WTC11 (cell line): ENCODE measurements at places on chromosomes 3 and 15.

DNA sequence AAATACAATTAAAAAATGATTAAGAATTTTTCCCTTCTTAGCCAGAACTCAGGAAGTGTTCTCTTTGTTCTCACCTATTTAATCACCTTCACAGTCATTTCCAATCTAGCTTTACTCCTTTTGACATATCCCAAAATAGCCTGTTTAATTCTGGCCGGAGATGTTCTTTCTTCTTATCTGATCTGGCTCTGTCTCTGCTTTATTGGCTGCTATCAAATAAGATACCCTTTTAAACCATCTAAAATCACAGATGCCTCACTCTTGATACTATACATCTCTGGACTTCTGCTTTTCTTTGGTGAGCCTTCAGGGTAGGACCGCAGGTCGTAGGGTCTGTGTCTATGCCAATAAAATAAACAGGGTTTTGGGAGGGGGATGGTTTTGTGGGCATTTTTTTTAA, 319.2 kb upstream of the SEMA6D start:
- no peaks in the 10 kb centered on the region for H3K36me3 ChIP-seq
- H3K27me3 ChIP-seq, result no peaks in the 10 kb centered on the region
- H3K4me1 ChIP-seq, result peaks cover 37% of the 10 kb centered on the region
- H3K4me3 ChIP-seq, result no peak overlapping the region

GRCh38 chr15:48025118-48025517, 95.7 kb upstream of the SLC24A5 start:
- no peaks in the 10 kb centered on the region for H3K27me3 ChIP-seq
- no peak for DNase-seq
- H3K27ac ChIP-seq, result no peak overlapping the region
- H3K36me3 ChIP-seq, result no peaks in the 10 kb centered on the region
- no peak overlapping the region for H3K4me3 ChIP-seq
- no peaks in the 10 kb centered on the region for H3K4me1 ChIP-seq

DNA sequence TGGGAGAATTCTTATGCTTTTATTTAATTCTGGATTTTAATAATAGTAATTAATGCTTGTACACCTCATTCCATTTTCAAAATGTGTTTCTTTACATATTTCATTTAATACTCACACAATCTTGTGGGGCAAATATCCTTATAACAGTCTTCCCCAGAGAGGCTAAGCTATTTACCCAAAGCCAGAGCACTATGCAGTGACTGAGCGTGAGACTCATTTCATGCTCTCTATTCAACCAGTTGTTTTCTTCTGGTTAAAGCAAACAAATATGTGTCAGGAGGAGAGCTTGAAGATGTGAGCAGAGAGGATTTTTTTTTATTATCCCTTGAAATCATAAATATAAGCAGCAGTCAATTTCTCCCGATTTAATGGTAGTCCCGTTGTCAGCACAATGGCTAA, 548.3 kb upstream of the TBL1XR1 start:
- H3K36me3 ChIP-seq, result no peaks in the 10 kb centered on the region
- H3K4me1 ChIP-seq, result peaks cover 12% of the 10 kb centered on the region
- no peak for DNase-seq

GRCh38 chr3:72887705-72888545, at the start of gene GXYLT2:
Gene GXYLT2 (plus strand): TSS chr3:72888046. CDS start chr3:72888234, 188 bp downstream.
- peaks cover 65% of the 10 kb centered on the region for H3K27me3 ChIP-seq
- H3K4me1 ChIP-seq, result peaks cover 34% of the 10 kb centered on the region
- peak within 1 kb of the TSS; percentile 75 for H3K4me3 ChIP-seq
- H3K36me3 ChIP-seq, result peaks cover 4% of the 10 kb centered on the region; the same call in 1 of the 2 replicates
- H3K27ac ChIP-seq, result peak within 1 kb of the TSS; percentile 6; the same call in 1 of the 2 replicates

GRCh38 chr3:60095516-60095915, 1045.7 kb upstream of the CFAP20DC start:
- no peaks in the 10 kb centered on the region for H3K36me3 ChIP-seq
- no peaks in the 10 kb centered on the region for H3K27me3 ChIP-seq
- DNase-seq, result no peak
- no peak overlapping the region for H3K4me3 ChIP-seq
- H3K27ac ChIP-seq, result no peak overlapping the region; the same call in 1 of the 2 replicates

DNA sequence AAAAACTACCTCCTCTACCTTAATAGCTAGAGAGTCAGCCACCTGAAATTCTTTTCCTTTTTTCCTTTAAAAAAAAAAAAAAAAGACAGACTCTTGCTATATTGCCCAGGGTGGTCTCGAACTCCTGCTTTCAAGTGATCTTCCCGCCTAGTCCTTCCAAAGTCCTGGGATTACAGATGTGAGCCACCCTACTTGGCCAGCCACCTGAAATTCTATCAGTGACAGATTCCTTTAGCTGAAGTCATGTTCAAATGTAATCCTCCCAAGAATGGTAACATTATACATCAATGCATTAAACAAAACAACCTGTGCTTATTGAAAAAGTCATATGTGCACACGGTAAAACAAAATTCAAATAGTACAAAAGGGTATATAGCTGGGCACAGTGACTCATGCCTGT, 51.8 kb upstream of the ATOSA start:
- no peaks in the 10 kb centered on the region for H3K27me3 ChIP-seq
- peak overlapping the region; percentile 51; the same call in 1 of the 2 replicates for H3K27ac ChIP-seq
- no peak for DNase-seq
- no peak overlapping the region for H3K4me3 ChIP-seq
- peaks cover 29% of the 10 kb centered on the region for H3K4me1 ChIP-seq

GRCh38 chr3:104989878-104990277, 376.8 kb upstream of the ALCAM start:
- no peak overlapping the region for H3K27ac ChIP-seq
- peaks cover 7% of the 10 kb centered on the region for H3K4me1 ChIP-seq

- DNase-seq, result no peak
- no peak overlapping the region for H3K4me3 ChIP-seq
Measured at GRCh38 chr3:158666416-158666815, 6.0 kb downstream of the LXN start.

DNA sequence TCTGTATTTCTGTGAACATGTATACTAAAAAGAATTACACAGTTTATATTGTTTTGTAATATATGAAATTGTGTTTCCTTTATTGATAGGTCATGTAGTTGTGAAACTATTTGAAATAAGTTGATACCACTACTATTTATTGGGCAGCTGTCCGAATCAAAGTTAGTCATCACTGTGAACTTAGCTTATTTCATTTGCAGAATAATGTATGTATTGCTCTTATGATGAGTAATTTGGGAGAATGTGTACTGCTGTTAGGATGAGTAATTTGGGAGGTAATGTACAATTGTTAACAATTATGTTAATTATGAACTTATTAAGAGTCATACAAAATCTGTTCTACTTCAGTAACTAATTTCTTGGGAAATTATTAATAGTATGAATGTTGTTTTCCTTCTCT, 22.2 kb downstream of the FXR1 start:
- peaks cover 30% of the 10 kb centered on the region for H3K36me3 ChIP-seq
- no peak overlapping the region for H3K4me3 ChIP-seq
- no peaks in the 10 kb centered on the region for H3K27me3 ChIP-seq
- H3K27ac ChIP-seq, result no peak overlapping the region

- H3K27me3 ChIP-seq, result no peaks in the 10 kb centered on the region
- no peak for DNase-seq
- no peak overlapping the region for H3K27ac ChIP-seq
Measured at GRCh38 chr15:43943511-43943910, 116.7 kb downstream of the WDR76 start.

DNA sequence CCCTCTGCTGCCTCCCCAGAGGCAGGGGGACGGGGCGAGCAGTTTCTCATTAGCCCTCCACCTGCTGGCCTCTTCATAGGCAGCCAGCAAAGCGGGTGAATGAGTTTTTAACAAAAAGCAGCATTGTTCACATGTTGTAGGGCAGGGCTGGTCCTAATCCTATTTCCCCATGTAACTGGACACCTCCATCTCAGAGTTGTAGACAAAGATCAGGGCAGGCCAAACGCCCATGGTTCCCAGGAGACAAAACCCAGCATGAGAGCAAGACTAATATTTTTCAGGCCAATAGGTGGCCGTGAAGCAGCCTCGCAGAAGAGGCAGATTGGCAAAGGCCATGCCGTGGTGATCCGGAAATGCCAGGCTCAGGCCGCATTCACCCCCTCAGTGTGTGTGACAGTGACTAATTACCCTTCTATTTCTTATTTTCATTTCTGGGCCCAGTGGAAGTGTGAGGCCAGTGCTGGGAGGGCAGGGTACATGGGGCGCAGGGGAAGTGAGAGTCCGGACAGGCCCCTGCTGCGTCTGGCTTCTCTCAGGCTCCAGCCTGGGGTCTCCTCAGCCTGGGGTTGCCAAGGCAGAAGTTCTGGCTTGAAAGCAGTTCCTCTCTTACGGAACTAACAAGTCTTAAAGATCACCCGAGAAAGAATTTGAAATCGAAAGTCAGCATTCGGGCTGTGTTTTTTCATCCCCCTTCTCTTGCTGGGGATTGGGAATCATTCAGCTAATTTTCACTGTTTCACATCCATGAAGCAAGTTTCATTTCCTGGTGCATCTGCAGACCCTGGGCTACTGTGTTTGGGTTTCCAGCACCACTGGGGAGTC, 64.8 kb downstream of the BOC start:
- H3K36me3 ChIP-seq, result no peaks in the 10 kb centered on the region; the same call in 1 of the 2 replicates
- no peak for DNase-seq
- H3K27ac ChIP-seq, result peak overlapping the region; percentile 82
- H3K4me3 ChIP-seq, result no peak overlapping the region
- H3K4me1 ChIP-seq, result peaks cover 17% of the 10 kb centered on the region

- H3K27ac ChIP-seq, result no peak overlapping the region
- no peak for DNase-seq
- H3K36me3 ChIP-seq, result no peaks in the 10 kb centered on the region
- H3K27me3 ChIP-seq, result no peaks in the 10 kb centered on the region
Measured at GRCh38 chr3:146899171-146899570, 294.0 kb upstream of the PLSCR5 start.

GRCh38 chr3:117463276-117464115, 753.9 kb downstream of the TUSC7 start:
- no peak overlapping the region for H3K4me3 ChIP-seq
- H3K27me3 ChIP-seq, result no peaks in the 10 kb centered on the region
- H3K27ac ChIP-seq, result no peak overlapping the region
- no peaks in the 10 kb centered on the region for H3K4me1 ChIP-seq
- DNase-seq, result no peak
- H3K36me3 ChIP-seq, result no peaks in the 10 kb centered on the region

DNA sequence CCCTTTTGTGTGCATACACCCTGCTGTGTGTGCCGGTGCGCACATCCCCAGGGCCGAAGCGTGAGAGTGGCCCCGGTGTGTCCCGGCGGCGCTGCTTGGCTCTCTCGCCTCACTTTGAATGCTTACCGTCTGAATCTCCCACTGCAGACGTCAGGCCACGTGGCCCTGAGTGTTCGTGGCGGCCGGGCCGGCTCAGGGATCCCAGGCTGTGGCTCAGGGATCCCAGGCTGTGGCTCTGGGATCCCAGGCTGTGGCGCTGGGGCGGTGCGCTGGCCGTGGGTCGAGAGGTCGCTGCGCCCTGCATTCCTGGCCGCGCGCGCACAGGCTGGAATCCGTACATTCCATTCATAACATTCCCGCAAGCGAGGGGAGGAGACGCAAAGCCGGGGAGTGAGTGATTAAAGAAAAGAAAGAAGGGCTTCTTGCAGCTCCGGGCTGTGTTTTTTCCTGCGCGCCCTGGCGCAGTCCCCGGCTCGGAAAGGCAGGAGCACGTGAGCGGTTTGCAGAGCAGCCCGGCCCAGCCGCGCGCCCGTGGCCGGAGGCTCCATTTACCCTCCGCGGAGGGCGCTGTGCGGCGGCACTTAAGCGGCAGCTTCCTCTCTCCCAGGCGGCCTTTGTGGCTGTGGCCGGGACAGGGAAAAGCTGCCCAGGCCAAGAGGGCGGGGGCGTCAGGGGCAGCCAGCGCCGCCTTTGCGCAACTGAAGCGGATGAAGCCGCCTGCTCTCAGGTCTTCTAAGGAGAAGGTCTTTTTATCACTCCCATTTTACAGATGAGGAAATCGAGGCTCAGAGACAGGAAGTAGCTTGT, 87.0 kb upstream of the ALDH1L1 start:
- peaks cover 7% of the 10 kb centered on the region for H3K27me3 ChIP-seq
- peak; percentile 85 for DNase-seq
- H3K36me3 ChIP-seq, result peaks cover 4% of the 10 kb centered on the region; the same call in 1 of the 2 replicates
- peak overlapping the region; percentile 97 for H3K27ac ChIP-seq
- peaks cover 43% of the 10 kb centered on the region for H3K4me1 ChIP-seq
- H3K4me3 ChIP-seq, result peak overlapping the region; percentile 72

- H3K36me3 ChIP-seq, result peaks cover 5% of the 10 kb centered on the region
- 0 out of 2 replicates have a peak, but pooled peaks cover 3% of the 10 kb centered on the region for H3K4me1 ChIP-seq
- no peak for DNase-seq
- H3K27ac ChIP-seq, result no peak overlapping the region
Measured at GRCh38 chr3:19232566-19232965, 84.3 kb downstream of the KCNH8 start.

- H3K4me3 ChIP-seq, result no peak overlapping the region
- no peak overlapping the region for H3K27ac ChIP-seq
- no peaks in the 10 kb centered on the region for H3K36me3 ChIP-seq
- no peaks in the 10 kb centered on the region for H3K27me3 ChIP-seq
- DNase-seq, result no peak
- H3K4me1 ChIP-seq, result peaks cover 12% of the 10 kb centered on the region
Measured at GRCh38 chr3:195054311-195054710, 216.6 kb downstream of the XXYLT1 start.

DNA sequence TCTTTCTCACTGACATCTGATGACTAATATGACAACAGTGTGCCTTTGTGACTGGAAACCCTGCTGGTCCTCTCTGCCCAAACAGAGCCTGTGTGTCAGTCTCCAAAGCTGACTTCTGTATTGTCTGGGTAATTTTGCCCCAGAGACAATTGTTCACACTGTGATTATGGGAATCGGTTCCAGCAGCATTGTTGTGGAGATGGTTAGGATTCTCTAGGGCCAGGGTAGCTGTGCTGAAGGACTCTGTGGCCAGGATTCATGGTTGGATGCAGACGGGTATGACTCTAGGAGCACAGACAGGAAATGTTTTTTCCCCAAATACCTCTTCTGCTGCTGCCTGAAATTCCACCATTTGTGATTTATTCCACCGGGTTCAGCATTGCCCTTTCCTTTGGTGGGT, 57.5 kb upstream of the ITGA11 start:
- peaks cover 2% of the 10 kb centered on the region; the same call in 1 of the 2 replicates for H3K36me3 ChIP-seq
- H3K4me1 ChIP-seq, result peaks cover 19% of the 10 kb centered on the region
- peaks cover 13% of the 10 kb centered on the region for H3K27me3 ChIP-seq
- no peak overlapping the region for H3K4me3 ChIP-seq
- no peak for DNase-seq
- H3K27ac ChIP-seq, result no peak overlapping the region

DNA sequence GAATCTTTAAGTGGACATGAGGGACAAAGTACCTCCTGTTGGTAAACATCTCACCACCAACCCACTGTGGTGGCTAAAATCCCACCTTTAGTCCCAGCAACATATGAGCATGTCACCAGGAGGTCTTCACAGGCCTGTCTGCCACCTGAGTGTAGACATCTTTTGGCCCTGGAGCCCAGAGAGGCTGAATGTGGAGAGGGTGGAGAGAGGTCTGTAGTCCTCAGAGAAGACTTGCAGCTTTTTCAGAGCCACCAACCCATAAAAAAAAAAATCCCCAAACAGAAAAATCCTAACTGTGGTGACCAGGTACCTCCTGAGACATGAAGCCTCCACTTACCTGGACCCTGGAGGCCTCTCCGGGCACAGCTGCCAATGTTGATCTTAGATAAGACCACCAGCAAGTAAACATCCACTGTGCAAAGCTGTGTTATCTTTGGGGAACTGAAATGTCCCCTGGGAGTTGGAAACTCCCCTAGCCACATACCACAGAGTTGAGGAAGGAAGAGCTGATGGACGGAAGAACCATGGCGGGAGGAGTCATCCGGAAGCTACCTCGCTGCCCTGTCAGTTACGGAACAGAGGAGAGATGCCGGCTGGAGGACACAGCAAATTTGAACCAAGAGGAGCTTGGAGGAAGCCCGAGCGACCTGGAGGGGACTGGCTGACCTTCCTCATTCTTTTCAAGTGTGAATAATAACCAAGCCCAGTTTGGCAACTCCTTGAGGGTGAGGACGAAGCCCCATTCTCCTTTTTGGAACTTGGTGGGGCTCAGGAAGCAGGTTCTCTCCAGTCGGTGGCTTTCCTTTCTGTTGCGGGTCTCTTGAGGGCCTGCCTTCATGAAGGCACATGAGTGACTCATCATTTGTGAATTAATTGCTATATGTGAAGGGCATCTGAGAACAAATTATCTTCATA, at the start of gene GHRL:
TSS of gene GHRL (minus strand) at position 443 of the 915 bp plus-strand sequence. CDS start 2,767 bp downstream, outside the sequence.
- H3K36me3 ChIP-seq, result peaks cover 15% of the 10 kb centered on the region
- no peaks in the 10 kb centered on the region for H3K27me3 ChIP-seq
- H3K4me3 ChIP-seq, result no peak within 1 kb of the TSS
